Mesendoderm (in vitro differentiated cells): ENCODE measurements at places on chromosomes 1 and 21.

DNA sequence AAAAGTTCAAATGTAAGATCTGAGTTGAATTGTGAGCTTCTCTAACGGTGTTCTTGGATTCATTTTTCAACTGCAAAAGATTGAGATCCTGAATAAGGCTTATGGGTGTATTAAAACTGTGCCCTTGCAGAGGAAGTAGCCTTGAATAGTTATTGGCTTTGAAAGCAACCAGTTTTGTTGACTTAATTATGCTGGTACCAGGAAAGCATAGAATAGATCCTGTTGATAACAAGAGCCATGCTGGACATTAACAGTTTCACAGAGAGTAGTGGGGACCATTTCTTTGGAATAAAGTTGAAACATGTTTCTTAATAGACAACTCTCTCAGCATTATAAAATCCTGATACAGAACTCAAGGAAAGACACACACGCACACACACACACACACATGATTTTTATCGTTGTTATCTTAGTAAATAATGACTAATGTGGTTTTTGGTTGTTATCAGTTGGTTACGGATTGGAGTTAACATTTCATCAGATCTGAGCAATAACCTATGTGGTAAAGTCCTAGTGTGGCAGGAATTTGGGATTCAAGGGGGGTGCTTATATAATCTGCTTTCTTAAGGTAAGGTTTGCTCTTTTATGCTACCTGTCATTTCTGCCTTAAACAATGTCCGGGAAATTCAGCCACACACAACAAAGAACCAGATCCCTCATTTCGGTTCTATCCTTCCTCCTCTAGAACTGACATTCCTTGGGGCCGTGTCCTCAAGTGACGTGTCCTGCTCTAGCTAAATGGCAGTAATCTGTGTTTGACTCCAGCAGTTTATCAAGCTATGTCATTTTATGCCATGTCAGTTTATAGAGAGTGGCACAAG is 330.9 kb downstream of the CHRM3 start:
- DNase-seq = no peak

DNA sequence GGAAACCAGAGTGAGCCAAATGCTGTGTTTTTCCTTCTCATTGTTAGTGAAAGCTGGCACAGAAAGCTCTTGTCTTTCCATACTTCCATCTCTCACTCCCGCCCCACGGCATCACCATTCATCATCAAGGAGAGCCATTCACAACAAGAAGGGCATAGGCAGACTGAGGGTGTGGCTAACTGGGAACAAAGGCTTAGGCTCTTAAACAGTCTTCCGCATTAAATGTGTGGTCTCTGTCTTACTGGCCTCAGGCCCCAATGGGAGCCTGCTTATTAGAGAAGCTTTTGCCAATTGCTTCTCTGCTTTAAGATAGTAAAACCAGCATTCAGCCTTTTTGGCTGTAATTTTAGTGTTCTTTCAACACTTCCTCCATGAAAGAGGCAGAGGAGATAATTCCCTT is 51.4 kb downstream of the TNFSF18 start:
- DNase-seq = no peak

GRCh38 chr1:92764116-92764515 is 20.8 kb downstream of the EVI5 start:
- DNase-seq = no peak

DNA sequence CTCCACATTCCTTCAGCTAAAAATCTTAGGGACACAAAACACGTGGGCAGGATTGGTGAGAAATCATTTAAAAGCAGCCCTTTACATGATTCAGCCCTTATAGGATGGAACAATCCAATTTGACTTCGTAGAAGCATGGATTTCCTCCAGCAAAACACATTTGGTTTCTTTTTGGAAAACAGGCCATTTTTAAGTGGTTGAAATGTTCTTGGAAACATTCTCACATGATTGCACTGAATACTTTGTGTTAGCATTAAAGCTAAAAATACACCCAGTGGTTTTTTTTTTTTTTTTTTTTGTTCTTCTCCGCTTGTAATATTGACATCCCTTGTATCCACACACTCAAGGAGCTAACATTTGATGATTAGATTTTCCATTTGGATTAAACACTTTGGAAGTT is 42.1 kb upstream of the ABCG1 start:
- DNase-seq = no peak
